Stimulated activated CD4-positive, alpha-beta T cell treated with anti-CD3 and anti-CD28 coated beads, Interleukin-1b, Interleukin-23, amount 100 ng/mL, for 1 hour (primary cell): ENCODE measurements at places on chromosomes 11 and 22.

GRCh38 chr11:21634491-21634890 is 558.4 kb upstream of the ANO5 start:
- DNase-seq = no peak

GRCh38 chr11:110429731-110430266 is at the start of gene FDX1:
TSS of gene FDX1 (plus strand) at chr11:110429948. CDS start at chr11:110430121, 173 bp downstream.
- DNase-seq = peak; percentile 71

DNA sequence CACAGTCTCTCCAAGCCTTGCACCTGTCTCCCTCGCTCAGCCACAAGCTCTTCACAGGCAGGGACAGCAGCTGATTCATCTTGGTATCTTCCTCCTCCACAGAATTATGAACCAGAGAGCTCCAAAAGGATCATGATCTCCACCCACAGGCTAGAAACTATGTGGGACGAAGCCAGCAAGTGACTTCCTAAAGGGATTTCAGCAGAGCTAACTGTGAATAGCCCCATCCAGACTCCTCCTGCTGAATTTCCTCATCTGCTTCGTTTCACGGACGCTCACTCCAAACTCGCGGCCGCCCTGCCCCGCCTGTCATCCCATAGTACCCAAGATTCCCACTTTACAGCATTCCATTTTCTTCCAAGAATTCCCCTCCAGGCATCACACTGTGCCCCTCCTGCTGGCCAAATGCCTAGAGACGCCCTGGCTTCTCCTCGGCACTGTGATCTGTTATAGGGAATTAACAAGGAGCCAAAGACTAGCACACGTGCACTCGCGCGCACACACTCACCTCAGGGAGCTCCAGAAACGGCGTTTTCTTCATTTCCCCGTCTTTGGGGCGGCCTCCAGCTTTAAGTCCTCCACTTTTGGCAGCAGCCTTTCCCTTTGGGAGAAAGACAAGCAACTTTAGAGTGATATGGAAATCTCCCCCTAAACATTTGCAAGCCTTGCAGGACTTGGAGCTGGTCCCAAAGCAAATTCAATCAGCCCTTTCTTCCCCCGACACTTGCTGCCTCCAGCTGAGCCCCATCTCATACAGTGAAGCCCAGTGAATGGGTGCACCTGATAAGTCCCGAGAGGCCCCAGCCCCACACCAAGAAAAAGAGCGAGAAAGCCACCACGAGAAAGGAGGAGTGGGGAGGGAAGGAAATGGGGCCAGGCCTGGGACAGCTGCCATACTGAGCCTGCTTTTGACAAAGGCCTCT is 35.5 kb downstream of the SPATA19 start:
- no peak for DNase-seq

DNA sequence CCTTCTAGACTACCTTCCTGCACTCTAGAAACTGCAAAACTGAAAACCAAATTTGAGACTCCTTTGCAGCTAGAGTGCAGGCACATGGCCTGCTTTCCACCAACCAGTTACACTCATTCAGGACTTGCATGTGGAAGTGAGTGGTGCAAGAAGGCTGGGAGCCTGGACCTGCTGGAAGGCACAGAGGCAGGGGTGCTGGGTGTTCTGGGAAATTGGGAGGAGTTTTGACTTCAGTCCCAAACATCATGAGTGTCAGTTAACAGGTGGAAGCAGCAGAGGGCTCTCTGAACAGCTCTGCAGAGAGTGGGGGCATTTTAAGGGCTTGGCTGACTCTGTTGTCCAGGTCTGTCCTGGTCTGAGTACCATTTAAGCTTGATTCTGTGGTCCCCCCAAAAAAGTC is 49.3 kb upstream of the SYT13 start:
- no peak for DNase-seq

- DNase-seq = no peak
Measured at GRCh38 chr11:120324932-120325810, at the start of gene TLCD5. TSS of gene TLCD5 (plus strand) at chr11:120325299. CDS start at chr11:120327442, 2,143 bp downstream.

- DNase-seq = no peak
Measured at GRCh38 chr22:42154293-42155052, 23.9 kb upstream of the CYP2D6 start.

GRCh38 chr11:113192121-113192925 is 122.1 kb upstream of the TTC12 start:
- DNase-seq = no peak

DNA sequence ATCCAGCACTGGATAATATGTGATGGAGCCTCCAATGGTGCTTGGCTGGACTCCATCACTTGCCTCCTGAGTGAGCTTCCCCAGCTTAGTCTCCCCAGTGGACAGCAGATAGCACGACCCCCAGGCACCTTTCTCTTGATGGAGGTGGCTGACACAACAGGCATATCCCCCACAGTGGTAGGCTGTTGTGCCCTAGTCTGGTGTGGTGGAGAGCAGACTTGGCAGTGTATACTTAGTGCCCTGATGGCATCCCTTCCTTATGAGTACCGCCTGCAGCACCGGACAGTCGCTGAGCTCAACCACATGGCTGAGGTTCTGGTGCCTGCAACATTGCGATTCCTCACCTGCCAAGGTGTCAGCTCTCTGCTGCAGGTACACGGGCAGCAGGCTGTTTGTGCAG is 50.1 kb downstream of the DNHD1 start:
- DNase-seq = no peak

- no peak for DNase-seq
Measured at GRCh38 chr22:32880061-32880460, 78.6 kb downstream of the TIMP3 start.

GRCh38 chr11:1779806-1780699 is 16.3 kb upstream of the CTSD start:
- no peak for DNase-seq

- DNase-seq = no peak
Measured at GRCh38 chr11:95562196-95562921, 227.2 kb downstream of the FAM76B start.

- DNase-seq = no peak
Measured at GRCh38 chr11:8084352-8084751, 3.3 kb downstream of the TUB start.

DNA sequence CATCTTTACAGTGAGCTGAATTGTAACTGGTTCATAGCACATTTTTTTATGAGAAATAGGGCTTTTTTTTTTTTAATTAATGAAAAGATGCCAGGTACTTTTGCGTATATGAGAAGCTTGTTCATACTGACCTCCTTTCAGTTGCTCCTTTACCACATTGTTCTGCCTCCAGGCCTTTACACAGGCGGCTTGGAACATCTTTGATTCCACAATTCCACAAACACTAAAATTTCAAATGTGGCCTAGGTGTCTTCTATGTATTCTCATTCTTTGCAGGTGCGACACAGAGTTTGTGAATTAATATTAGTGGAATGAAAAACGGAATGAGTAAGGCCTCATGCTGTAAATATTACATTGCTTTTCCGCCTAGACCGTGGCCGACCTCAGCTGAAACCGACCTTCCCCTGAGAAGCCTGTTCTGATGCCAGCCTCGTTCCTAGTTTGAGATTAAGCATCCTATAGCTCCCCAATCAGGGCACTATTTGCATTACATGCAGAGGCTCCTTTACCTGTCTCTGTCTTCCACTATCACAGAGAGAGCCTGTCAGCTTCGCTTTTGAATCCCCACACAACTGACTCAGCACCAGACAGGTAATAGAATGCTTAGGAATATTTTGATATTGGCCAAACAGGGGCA is 125.8 kb downstream of the LDLRAD3 start:
- no peak for DNase-seq

- no peak for DNase-seq
Measured at GRCh38 chr22:30865656-30866055, 102.9 kb downstream of the MORC2 start.

GRCh38 chr11:12159351-12160099 is 49.1 kb downstream of the MICAL2 start:
- DNase-seq = no peak

- no peak for DNase-seq
Measured at GRCh38 chr11:18364495-18365073, 29.8 kb upstream of the LDHA start.

GRCh38 chr11:66081505-66081904 is 11.4 kb downstream of the PACS1 start:
- no peak for DNase-seq

DNA sequence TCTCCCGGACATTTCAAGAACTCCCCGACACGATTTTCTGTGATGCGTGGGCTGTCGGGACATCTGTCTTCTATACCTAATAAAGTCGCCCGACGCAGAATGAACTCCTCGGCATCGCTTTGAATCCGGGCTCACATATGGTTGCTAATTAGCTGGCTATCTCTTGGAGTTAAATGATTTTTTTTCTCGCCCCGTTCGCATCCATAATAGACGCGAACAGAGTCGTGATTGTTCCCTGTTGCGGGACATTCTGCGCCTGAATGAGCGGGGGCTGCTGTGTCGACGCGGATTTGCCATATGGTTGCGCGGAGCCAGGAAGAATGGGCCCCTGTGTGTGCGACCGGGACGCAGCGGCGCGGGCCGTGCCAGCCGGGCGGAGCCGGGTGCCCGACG is 16.4 kb downstream of the CDKN1C start:
- no peak for DNase-seq

DNA sequence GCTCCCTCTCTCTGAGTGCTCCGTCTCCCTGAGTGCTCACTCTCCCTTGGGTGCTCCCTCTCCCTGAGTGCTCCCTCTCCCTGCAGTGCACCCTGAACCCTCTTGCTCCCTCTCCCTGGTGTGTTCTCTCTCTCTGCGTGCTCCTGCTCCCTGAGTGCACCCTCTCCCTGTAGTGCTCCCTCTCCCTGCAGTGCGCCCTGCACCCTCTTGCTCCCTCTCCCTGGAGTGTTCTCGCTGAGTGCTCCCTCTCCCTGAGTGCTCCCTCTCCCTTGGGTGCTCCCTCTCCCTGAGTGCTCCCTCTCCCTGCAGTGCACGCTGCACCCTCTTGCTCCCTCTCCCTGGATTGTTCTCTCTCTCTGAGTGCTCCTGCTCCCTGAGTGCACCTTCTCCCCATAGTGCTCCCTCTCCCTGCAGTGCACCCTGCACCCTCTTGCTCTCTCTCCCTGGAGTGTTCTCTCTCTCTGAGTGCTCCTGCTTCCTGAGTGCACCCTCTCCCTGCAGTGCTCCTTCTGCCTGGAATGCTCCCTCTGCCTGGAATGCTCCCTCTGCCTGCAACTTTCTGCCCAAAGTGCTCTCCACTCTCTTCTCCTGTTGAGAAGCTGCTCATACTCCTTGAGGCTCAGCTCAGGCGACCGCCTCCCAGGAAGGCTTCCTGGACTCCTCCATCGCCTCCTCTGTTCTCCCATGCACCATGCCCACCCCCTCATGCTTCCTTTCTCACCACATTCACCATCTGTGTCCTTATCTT is 48.4 kb upstream of the WNT7B start:
- no peak for DNase-seq

- no peak for DNase-seq
Measured at GRCh38 chr11:66417000-66417399, 3.8 kb upstream of the NPAS4 start.

DNA sequence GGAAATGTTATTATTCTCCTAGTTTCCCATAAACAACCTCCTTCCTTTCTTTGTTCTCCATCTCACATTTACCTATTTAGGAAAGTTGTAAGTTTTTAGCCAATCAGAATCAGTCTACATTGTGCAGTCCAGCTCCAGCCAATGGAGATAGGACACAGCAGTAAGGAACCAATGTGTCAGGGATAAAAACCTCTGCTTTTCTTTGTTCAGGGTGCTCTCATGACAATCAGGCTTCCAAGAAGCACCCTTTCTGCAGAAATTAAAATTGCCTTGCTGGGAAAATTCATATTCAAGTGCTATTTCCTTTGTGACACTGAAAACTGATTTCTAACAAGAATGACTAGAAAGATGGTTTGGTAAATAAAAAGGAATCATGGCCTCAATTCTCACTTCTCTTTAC is 14.6 kb downstream of the SCGB2A1 start:
- DNase-seq = no peak

DNA sequence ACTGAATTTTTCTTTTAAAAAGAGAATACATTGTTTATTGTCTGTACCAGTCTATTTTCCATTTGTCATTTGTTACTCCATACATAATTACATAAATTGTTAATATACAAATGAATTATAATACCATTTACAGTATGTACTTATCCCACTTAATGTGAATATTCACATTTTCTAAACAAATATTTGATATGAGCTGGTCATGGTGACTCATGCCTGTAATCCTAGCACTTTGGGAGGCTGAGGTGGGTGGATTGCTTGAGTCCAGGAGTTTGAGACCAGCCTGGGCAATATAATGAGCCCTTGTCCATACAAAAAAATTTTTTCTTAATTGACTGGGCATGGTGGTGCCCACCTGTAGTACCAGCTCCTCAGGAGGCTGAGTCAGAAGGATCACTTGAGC is 6.8 kb downstream of the SC5D start:
- DNase-seq = no peak

GRCh38 chr11:36492724-36493304 is 17.3 kb downstream of the TRAF6 start:
- DNase-seq = no peak

- no peak for DNase-seq
Measured at GRCh38 chr11:129979046-129979605, 23.5 kb downstream of the PRDM10 start.
